NCI-H1436 (cell line): ENCODE measurements at places on chromosomes 13 and 19.

- DNase-seq = no peak
Measured at GRCh38 chr19:45470762-45471081, 2.9 kb downstream of the FOSB start.

DNA sequence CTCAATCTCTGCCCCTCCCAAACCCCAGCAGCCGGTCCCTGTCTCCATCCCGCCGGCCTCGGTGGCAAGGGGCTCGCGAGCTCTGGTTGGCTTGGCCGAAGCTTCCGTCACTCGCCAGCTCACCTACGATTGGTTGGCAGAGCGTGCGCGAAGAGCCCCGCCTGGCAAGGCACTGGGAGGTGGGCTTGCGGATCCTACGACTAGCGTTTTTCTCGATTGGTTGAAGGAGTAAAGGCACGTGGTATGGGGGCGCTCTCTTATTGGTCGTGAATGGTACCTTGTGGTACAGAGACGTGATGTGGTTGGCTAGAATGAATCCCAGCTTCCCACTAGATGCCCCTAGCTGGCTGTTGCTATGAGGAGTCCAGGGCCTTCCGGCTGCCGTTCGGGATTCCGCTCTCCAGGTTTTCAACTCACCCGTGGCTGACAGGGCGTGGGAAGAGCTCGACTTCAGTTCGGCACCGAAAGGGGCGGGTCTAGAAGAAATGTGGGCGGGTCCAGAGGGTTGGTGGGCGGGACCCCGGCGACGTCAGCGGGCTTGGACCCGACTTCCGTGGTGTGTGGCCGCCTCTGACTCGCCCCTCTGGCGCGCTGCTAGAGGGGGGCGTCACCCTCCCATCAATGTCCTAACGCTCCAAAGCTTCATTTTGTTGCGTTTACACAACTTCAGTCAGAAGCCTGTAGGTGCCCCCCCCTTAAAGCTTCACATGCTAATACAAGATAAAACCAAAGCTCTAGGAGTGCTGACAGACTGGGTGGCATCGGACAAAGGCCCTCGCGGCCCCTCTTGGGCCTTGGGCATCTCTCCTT is 847 bp upstream of the RAP2A start:
- DNase-seq = peak; percentile 80

- no peak for DNase-seq
Measured at GRCh38 chr13:38879278-38879677, 111.4 kb downstream of the STOML3 start.

DNA sequence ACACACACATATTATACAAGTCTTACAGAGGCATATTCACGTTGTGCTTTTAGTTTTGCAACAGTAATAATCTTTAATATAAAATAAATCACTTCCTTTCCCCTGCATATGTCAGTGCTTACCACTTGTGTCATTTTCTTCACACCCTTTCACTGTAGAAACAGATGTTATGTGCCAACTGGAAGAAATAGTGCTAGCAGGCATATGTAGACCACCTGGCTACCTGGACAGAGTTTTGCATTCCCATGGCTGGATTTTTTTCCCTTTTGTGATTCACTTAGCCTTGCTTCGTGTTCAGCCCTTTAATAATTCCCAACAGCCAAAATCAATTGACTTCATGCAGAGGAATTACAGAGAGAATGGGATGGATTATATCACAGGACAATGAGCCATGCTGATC is 399.1 kb upstream of the SPRY2 start:
- DNase-seq = no peak

- no peak for DNase-seq
Measured at GRCh38 chr19:13016628-13017305, 21.5 kb downstream of the NFIX start.

DNA sequence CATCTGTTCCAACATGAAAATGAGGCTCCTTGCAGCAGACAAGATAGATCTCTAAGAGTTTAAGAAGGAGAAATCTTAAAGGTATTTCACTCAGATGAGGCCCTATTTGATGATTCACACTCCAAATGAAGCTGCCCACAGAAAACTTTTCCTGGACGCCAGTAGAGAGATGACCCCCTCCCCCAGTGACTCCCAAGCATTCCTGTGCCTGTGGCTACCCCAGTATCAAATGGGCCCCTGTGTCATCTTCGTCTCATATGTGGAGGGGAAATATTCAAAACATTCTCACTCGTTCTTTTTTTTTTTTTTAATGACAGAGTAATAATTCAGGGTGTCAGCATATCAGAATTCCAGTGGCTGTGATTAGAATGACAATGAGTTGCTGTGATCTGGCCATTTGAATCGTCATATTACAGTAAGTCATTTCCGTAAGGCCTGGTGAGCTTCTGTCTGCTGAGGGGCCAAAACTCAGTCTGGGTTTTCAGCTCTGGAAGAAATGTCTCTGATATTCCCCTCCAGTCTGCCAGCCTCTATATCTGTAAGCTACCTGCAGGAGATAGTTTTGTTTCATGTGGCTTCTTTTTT is 194.7 kb downstream of the URI1 start:
- no peak for DNase-seq

DNA sequence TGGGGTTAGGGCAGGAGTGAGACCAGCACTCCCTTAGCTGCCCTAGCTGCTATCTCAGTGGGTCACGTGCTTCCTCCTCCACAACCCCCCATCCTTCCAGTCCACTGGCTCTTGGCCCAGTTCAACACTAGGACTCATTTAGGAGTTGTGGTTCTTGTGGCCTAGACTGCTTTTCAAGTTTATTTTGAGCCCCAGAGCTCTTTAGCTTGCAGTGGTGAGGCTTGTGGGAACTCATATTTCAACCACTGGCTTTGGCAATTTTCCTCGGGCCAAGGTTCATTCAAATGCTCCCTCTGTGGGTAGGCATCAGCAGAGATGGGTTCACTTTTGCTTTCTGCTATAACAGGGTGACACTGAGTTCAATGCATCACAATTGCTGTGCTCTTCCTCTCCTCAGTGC is 436.2 kb upstream of the SLITRK5 start:
- DNase-seq = no peak

DNA sequence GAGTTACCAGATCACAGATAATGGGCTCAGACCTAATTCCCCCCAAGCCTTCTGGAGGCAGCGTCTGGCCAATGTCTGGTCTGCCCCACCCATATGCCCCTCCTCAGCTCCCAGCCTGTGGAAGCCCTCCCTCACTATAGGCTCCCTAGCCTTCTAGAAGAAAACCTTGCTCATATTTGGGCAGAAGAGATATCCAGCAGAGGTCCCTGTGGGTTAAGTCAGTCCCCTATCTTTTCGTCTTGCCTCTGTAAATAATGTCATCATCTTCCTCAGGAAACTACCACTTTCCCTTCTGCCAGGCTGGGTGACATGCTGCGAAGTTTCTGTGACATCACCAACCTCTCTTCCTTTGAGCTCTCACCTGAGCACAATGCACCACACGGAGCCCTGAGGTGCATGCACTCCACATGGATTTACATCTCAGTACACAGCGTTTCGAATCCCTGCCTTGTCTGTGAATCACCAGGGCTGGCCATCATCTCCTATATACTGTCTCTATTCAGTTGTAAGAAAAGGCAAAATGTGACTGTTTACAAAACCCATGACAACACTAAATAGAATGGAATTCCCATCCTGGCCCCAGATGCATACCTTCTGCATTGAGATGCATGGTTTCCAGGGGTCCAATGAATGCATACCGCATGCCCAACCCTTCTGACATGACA is 112.8 kb downstream of the CRYL1 start:
- DNase-seq = no peak
